Kidney epithelial cell (primary cell): ENCODE measurements at places on chromosomes 13 and 19.

- no peak for DNase-seq
Observed at GRCh38 chr13:100811928-100812327, 137.3 kb upstream of the TMTC4 start.

- no peak for DNase-seq
Observed at GRCh38 chr19:15928321-15928720, 6.0 kb downstream of the CYP4F11 start.

DNA sequence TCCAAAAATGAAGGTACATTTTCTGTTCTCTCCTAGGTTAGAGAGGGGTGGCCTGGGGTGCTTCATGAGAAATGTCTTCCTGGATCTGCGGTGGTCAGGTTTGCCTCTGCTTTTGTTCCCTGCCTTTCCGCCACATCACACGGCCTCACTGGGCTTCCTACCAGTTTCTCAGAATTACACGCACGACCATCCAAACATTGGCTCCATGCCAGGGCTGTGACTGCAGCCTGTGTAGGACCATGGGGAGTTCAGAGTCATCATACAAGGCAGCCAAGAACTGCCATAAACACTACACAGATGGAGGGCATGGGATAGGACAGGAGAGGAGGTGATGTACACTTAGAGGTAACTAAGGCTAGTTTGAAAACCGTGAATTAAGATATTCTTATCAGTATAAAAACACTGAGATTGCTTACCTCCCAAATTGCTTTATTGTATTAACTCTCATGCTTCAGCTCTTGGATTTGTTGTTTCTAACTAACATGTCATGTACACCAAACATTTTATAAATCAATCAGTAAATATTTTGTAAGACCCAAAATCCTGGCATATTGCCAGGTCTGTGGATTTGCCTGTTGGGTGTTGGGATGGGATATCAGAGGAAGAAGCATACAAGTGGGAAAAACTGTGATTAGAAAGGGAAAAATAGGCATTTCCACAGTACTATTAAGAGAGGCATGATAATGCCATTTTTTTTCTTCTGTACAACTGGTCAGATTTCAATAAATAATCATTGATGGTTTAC lies 45.2 kb downstream of the CDADC1 start:
- DNase-seq = no peak

DNA sequence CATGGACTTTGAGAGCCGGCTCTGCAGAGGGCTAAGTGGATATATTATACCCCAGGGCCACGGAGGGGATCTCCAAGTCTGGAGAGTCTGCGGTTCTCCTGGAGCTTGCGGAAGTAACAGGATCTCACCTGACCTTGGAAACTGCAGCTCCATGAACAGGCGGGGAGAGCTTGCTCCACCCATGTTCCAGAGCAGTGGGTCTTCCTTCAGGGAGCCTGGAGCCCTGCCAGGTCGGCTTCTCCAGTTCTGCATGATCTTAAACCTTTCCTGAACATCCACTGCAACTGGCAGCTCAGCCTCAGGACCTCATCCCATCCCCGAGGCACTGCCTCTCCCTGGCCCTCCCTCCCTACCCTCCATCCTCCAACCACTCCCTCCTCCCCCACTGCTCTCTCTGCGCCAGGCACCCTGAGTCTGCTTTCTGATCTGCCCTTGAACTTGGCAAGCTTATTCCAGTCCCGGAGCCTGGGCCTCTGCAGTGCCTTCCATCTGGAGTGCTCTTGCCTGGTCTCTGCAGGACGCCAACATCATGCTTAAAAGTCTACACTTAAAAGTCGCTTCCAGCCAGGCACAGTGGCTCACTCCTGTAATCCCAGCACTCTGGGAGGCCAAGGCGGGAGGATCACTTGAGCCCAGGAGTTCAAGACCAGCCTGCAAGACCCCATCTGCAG lies 13.2 kb downstream of the ATCAY start:
- no peak for DNase-seq

DNA sequence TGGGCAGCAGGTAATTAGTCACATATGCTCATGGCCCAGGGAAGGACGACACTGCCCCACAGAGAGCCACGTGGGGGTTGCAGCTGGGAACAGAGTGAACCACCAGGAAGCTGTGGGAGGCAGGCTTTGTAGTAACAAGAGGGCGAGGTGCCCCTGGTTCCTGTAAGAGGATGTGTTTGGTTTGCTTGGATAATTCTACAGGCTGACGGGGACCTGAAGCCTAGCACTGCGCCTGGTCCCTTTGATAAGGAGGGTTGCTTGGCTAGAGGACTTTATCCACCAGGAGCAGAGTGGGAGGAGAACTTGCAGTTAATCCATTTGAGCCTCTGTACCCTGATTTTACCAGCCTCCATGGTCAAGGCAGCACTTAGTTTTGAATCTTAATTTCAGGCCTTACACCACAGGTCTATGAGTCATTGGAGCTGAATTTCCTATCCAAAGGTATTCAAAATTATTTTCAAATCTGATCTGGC lies 67.4 kb upstream of the CLDN10 start:
- no peak for DNase-seq

- DNase-seq = no peak
Observed at GRCh38 chr19:798415-799075, 1.3 kb downstream of the PTBP1 start.

- no peak for DNase-seq
Observed at GRCh38 chr13:31122143-31122542, 39.6 kb downstream of the HSPH1 start.

DNA sequence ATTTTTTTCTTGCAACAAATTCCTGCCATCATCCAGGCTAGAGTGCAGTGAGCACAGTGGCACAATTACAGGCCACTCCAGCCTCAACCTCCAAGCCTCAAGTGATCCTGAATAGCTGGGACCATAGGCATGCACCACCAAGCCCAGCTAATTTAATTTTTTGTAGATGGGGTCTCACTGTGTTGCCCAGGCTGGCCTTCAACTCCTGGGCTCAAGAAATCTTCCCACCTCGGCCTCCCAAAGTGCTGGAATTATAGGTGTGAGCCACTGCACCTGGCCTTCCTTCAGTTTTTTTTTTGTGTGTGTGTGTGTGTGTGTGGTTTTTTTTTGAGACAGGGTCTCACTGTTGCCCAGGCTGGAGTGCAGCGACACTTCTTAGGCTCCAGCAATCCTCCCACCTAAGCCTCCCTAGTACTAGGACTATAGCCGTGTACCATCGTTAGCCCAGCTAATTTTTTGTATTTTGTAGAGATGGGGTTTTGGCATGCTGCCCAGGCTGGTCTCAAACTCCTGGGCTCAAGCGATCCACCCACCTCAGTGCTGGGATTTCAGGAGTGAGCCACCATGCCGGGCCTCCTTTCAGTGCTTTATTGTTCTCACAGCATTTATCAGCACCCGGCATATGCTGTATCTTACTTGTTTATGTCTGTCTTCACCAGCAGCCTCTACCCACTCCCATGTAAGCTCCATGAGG lies 5.9 kb upstream of the SRRM5 start:
- DNase-seq = no peak

GRCh38 chr13:111914241-111915103 lies 152.5 kb upstream of the SOX1 start:
- DNase-seq = no peak

- DNase-seq = no peak
Observed at GRCh38 chr13:37368501-37368900, 230.1 kb downstream of the POSTN start.

GRCh38 chr13:41916173-41916954 lies 44.5 kb downstream of the VWA8 start:
- peak; percentile 58 for DNase-seq

DNA sequence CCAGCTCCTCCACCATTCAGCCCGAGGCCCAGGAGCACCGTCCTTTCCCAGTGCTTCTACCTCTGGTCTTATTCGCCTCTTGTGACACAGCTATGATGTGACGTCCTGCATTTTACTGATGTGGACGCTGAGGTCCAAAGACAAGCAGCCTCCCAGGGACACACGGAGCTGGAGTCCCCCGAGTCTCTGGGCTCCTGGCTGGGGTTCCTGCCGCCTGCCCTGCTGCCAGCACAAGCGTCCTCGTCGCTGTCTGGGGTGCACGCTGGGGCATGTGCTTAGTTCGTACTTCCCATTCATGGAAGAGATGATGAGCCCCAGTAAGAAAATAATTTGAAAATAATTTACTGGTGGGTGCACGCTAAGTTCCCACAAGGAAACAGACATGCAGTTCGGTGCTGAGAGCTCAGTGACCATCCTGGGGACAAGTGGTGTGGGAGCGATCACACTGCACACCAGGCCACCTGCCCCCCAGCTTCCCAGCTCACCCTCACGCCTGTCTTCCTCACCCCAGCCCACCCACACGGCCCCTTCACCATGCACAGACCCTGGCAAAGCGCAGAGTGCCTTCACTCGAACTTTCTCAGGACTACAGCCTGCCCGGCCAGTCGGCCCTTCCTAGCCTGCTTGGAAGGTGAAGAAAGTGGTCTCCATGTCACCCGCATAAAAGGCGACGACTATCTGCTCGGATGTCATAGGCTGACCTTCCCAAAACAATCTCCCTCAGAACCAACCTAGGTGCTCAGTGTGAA lies 14.2 kb upstream of the CFAP97D2 start:
- DNase-seq = no peak

DNA sequence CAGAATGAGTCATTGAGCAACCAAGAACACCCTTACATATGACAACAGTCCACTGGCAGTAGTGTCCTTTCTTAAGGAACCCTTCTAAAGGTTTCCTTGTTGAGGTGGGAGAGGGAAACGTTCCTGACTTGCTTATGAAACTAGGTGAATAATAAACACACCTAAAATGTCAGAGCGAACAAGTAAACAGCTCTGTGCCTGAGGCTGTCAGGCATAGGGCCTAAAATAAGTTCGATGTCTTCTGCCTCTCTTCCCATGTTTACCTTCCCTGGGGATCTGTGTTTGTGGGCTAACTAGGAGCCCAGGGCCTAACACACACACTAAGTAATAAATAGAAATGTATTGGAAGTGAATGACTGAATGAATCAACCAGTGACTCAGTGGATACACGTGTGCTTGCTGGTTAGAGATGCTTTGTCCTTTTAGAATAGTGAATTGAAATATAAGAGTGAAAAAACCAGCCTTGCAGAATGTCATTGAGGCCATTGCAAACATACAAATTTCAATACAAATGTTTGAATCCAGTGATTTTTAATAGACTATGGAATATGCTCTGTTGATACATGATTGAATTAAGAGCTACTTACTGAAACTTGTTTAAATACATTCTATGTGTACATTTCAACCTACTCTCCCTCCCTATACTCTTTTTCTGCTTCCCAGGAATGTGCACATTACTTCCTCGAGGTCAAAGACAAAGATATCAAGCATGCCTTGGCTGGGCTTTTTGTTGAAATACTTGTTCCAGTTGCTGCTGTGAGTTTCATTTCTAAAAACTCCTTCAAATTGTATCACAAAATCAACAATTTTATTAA lies 102.9 kb downstream of the FRY start:
- no peak for DNase-seq

DNA sequence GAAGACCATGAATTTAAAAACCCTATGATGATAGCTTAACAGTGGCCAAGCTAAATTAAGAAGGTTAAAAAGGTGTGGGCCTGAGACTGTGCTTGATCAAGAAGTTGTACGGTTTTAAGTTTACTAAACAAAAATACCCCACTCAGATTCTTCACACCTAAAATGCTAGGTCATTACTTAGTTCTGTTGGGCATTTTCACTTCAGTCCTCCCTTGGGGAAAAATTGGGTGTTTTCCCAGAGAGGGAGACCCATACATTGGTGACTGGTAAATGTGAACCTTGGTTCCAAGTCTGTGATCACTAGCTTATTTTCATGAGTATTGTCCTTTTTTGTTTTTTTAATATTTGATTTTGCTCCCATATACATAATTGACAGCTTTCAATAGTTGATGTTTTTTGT lies 44.4 kb downstream of the MTUS2 start:
- DNase-seq = no peak

- DNase-seq = no peak
Observed at GRCh38 chr19:21617740-21618339, 112.4 kb downstream of the ZNF429 start.

GRCh38 chr19:17035842-17036424 lies 9.3 kb upstream of the CPAMD8 start:
- no peak for DNase-seq

GRCh38 chr13:36432106-36432544 lies at the start of gene CCNA1:
Gene CCNA1 (plus strand): TSS chr13:36432495. CDS start chr13:36433057, 562 bp downstream.
- DNase-seq = no peak

GRCh38 chr19:10670182-10670581 lies 16.0 kb downstream of the ILF3 start:
- no peak for DNase-seq

- DNase-seq = no peak
Observed at GRCh38 chr19:20254121-20254520, 87.1 kb downstream of the ZNF486 start.

GRCh38 chr19:1076951-1077350 lies 10.0 kb downstream of the ARHGAP45 start:
- DNase-seq = no peak

DNA sequence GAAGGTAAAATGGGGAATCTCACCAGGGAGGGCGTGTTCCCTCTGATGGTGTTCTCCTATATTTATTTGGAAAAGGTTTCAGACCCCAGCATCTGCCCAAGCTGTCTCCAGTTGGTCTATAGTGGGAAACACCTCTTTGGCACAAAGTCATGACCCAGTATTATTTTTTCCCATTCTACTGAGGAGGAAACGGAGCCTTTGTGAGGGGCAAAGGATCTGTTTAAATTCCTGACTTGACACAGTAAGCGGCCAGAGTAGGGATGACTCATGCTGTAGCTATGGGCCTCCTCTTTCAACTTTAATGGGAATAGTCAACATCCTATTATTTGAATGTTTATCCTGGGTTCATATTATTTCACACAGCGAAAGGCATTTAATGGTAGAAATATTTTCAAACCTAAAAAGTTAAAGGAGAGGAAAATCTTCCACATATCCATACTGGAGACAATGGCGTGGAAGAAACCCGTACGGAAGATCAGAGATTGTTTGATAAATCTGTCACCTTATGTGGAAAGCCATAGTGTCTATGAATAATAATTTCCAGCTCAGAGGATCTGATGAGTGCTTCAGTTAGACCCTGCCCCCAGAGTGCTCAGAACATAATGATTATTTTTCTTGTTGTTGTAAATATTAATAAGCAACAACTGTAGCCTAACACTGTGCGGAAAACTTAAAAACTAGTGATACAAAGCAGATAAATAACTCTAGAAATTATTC lies 126.0 kb downstream of the FOXO1 start:
- peak; percentile 67 for DNase-seq

- no peak for DNase-seq
Observed at GRCh38 chr19:44644402-44645016, 799 bp downstream of the PVR start.

GRCh38 chr19:54207676-54207982 lies 7.0 kb downstream of the RPS9 start:
- no peak for DNase-seq

DNA sequence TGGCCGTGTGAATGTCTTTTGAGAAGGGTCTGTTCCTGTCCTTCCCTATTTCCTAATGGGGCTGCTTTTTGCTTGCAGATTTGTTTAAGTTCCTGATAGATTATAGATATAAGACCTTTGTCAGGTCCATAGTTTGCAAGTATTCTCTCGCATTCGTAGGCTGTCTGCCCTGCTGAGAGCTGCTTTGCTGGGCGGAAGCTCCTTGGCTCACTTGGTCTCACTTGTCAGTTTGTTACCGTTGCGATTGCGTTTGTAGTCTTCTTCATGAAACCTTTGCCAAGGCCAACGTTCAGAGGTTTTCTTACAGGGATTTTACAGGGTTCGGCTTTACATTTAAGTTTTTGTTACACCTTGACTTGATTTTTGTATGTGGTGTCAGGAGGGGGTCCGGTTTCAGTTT lies 44.0 kb upstream of the TFDP1 start:
- no peak for DNase-seq

GRCh38 chr13:28753946-28754345 lies 35.2 kb upstream of the SLC46A3 start:
- no peak for DNase-seq
